ENCODE measurements at places on chromosomes 3 and 15.

GRCh38 chr15:85956532-85957275 lies 123.0 kb upstream of the AGBL1 start:
- no peak for DNase-seq

DNA sequence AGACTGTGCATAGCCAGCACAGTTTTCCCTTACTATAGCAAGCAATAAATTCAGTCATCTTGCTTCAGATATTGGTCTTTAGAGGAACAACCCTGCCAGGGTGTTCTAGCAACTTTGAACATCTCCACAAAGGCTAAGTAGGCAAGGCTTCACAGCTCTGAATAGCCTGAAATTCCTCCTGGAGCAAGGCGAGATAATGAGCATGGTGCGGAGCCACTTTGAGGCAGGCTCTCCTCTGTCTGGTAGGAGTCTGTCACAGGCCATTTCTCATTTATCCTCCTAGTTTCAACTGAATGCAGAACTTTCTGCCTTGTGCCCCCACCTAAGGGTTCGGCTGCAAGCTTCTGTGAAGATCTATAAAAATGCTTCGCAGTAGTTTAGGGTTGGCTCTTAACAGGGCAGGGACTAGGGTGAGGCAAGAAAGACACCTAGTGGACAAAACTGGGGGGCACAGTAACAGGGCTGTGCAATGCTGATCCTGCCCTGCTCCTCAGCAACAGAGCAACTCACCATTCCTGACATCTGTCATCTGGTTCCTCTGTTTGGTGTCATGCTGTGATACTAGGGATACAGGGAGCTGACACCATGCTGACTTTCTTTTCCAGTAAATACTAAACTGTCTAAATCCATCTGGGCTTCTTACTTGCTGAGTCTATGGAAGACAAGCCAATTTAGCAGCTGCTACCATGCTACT lies 16.6 kb upstream of the EHHADH start:
- DNase-seq = no peak

DNA sequence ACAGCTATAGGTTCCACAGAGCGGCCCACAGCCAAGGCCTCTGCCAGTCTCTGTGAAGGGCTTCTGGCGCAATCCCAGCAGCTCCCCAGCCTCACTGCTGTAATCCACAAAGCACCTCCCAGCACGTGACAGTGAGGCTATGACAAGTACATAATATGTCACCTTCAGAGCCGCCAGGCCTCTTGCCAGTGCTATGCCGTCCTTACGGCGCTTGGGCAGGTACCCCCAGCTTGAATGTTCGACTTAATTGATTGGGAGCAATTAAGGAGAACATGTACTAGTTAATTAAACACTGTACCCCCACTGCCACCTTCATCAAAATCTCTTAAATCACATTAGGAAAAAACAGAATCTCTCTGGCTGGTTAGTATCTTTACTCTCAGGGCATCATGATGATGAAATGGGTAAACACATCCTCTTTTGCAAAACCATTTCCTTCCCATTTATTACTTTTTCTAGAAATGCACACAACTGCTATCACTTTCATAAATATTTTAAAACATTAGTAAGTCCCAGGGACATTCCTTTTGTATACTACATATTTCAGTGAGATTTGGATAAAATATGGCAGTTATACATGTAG lies 169.9 kb downstream of the XXYLT1 start:
- no peak for DNase-seq

- DNase-seq = peak; percentile 56
Measured at GRCh38 chr15:100918034-100918689, 995 bp upstream of the LRRK1 start.

DNA sequence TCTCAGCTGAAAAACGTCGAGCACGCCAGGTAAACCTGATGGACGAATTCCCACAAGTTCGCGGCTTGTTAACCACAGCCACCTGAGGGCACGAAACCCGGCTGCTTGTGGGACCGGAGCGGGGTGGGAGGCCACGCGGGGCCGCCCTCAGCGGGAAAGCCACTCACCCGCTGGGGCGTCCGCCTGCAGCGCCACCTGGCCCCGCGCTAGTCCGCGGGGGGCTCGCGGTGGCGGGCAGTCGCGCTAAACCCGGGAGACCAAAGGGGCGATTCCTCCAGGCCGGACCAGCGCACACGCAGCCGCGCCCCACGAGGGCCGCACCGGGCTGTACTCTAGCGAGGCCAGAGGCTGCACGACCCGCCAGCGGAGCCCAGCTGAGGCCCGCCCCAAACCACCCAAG lies 15.7 kb upstream of the CFAP161 start:
- no peak for DNase-seq

GRCh38 chr15:70617076-70617910 lies 146.1 kb downstream of the UACA start:
- DNase-seq = no peak

DNA sequence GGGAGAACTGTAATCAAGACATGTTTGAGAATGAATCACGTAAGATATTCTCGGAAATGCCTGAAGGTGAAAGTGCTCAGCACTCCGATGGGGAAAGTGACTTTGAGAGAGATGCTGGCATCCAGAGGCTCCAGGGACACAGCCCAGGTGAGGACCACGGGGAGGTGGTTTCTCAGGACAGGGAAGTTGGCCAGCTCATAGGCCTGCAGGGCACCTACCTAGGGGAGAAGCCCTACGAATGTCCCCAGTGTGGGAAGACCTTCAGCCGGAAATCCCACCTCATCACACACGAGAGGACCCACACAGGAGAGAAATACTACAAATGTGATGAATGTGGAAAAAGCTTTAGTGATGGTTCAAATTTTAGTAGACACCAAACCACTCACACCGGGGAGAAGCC lies 19.8 kb downstream of the ZSCAN2 start:
- DNase-seq = no peak

DNA sequence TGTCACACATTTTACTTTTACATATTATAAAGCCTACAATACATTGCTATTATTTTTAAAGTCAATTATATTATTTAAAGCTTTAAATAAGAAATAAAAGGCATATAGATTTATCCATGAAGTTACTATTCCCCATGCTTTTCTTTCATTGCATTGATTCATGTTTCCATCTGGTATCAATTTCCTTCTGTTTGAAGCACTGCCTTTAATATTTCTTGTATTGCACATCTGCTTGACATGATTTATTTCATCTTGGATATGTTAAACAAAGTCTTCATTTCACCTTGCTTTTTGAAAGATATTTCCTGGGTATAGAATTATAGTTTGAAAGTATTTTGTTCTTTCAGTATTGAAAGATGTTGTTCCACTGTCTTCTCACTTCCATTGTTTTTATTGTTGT lies 174.3 kb upstream of the MBNL1 start:
- DNase-seq = no peak

DNA sequence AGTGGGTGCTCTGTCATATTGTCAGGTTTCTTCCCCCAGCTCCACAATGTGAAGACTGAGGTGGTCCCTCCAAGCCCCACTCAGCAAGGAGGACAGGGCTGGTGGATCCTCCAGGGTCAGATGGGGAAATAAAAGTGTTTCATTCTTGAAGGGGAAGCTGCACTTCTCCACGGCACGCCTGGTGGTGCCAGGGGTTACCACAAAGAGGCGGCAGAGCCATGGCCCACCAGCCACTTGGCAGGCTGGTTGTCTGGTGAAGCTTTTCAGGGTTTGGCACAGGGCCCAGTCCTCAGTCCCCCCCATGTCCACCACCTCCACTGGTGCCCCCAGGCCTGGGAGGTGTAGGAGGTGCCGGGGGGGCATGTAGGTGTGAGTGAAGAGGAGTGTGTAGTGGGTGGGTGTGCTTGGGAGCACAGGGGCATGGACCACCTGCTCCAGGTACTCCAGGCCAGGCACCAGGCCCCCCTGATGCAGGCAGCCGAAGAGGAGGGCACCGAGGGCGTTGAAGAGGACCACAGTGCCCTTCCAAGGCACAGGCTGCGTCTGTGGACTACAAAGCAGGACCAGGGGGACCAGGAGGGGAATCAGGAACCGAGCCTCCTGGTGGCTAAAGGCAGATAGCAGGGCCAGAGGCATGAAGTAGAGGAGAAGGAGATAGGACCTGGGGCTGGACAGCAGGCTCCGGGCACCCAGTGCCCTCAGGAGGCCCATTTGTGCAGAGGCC lies 5.0 kb upstream of the NCBP2 start:
- no peak for DNase-seq

- DNase-seq = no peak
Measured at GRCh38 chr15:63794271-63794670, 39.5 kb downstream of the HERC1 start.

GRCh38 chr3:4855676-4856075 lies 123.6 kb upstream of the BHLHE40 start:
- DNase-seq = no peak

DNA sequence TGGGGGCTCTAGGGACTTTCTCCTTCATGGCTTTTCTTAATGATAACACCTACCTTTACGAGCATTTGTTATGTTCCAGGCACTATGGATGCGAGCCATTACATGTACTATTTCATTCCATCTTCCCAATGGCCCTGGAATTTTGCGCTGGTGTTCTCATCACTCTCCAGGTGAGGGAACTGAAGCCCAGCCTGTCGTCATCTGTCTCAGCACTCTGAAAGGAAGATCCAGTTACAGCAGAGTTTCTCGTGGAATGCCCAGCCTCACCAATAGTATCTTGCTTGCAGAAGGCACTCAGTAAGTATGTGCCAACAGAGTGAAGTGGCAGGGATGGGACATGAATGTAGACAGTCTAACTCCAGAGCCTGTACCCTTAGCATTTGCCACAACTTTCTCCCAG lies 56.8 kb downstream of the NOX5 start:
- DNase-seq = no peak

All from mesothelial cell of epicardium (in vitro differentiated cells).